ENCODE measurements at places on chromosomes 2 and 18.
A peak's percentile ranks its signal among the peaks of the same experiment; 100 is the strongest.

DNA sequence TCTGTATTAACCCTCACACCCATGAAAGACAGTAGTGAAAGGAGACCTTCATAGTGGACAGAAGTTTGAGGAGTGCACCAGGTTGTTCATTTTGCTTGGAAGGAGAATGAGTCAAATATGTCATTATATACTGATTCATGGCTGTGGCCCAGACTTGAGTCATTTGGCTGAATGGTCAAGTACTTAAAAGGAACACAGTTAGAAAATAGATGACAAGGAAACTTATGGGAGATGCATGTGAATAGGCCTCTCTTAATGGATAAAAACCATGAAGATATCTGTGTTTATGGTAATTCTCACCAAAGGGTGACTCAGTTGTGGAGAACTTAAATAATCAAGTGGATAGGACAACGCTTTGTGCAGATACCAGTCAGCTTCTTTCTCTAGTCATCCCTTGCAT lies 524.7 kb upstream of the CNTNAP5 start:
- no peak for DNase-seq

- no peak for DNase-seq
Measured at GRCh38 chr2:12935222-12935621, 218.5 kb downstream of the TRIB2 start.

DNA sequence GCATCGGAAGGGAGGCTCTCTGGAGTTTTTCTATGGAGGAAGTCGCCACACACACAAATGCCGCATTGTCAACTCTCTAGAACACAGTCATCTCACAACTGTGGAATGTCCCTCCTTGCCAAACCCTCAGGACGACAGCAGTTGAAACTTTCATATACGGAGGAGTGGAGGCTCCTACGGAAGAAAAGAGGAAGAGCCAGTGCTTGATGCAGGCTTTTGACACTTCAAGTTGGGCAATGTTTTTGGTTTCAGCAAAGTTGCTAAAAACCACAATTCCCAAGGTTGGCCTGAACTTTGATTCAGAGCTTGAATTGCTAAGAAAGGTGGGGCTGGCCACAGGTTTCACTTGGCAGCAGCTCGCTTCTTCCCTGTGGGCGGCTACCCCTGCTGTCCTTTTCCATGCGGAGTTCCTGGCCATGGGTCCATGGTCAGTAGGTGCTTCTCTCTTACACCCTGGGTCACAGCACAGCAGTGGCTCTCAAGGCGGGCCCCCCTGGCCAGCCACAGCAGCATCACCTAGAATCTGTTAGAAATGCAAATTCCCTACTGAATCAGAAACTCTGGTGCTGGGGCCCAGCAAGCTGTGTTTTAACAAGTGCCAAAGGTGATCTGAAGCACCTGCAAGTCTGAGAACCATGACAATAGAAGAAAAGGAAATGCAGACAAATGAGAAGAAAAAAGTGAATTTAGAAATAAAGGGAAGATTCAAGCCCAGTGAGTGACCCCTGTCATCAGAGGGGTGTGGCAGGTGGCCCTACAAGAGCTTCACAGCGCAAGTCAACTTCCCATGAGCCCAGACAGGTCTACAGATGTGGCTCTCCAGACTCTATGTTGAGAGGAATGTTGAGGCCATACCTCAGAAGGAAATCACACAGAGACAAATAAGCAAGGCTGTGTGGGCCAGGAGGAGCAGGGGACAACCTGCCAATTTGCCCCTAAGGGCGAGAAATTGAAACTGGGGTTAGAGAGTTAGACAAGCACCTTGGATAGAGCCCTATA lies 856.4 kb downstream of the RNF144A start:
- peak; percentile 70 for DNase-seq

GRCh38 chr18:486929-487740 lies 13.4 kb downstream of the COLEC12 start:
- no peak for DNase-seq

- DNase-seq = no peak
Measured at GRCh38 chr18:33495278-33495677, 54.8 kb upstream of the CCDC178 start.

DNA sequence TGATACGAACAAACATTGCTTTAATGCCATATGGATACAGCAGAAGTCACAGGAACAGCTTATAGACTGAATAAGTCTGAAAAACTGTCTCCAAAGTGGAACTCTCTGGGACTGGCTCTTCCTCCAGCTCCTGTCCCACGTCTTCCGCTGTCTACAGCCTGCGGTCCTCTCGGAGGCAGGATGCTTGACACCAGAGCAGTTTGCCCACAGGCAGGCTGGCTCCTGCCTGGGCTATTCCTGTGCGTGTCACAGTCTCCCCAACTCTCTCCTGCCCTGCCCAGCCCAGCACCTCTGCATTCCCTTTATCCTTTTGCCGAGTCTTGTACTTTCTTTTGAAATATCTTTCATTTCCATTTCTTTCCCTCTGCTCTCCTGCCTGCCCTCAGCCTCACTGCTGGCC lies 234.1 kb downstream of the FHOD3 start:
- no peak for DNase-seq

DNA sequence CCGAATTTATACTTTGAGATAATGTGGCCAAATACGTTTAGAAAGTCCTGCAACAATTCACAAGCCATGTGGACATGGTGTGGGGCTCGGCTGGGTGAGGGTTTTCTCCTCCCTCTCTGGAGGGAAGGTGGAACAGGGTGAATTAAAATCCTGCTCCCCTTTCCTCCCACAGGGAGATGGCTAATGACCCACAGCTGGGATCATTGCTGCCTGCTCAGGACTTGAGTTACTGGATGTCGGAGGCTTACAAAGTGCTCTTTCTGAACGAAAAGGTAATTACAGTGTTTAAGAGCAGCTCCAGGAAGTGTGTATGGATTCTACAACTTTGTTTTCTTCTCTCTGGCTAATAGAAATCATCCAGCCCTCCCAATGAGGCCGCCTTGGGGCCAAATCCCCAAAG lies 97.9 kb upstream of the ALKAL2 start:
- no peak for DNase-seq

All from GM06990 (cell line).